DND-41 (cell line): ENCODE measurements at places on chromosomes 11 and 22.

- DNase-seq: no peak
- peaks cover 3% of the 10 kb centered on the region; the same call in 1 of the 2 replicates for H3K4me1 ChIP-seq
- no peak overlapping the region for H3K4me3 ChIP-seq
- no peak overlapping the region for H3K27ac ChIP-seq
- H3K27me3 ChIP-seq: no peaks in the 10 kb centered on the region
- H3K36me3 ChIP-seq: peaks cover 85% of the 10 kb centered on the region
Measured at GRCh38 chr22:50440544-50441249, 34.1 kb downstream of the SBF1 start.

DNA sequence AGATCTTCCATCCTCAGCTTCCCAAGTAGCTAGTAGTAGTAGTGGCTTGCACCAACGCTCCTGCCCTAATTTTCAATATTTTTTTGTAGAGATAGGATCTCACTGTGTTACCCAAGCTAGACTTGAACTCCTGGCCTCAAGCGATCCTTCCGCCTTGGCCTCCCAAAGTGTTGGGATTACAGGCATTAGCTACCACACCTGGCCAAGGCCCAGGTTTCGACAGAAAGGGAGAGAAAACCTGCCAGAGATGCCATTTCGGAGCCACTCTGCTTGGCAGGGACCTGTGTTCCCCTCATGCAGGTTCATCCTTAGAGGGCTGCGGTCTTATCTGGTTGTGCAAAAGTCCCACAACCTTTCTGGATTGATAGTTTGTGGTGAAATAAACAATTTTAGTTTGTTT is 41.4 kb downstream of the FAM83F start:
- H3K4me3 ChIP-seq: no peak overlapping the region
- H3K36me3 ChIP-seq: no peaks in the 10 kb centered on the region
- no peak overlapping the region for H3K27ac ChIP-seq
- no peaks in the 10 kb centered on the region for H3K27me3 ChIP-seq
- DNase-seq: no peak

DNA sequence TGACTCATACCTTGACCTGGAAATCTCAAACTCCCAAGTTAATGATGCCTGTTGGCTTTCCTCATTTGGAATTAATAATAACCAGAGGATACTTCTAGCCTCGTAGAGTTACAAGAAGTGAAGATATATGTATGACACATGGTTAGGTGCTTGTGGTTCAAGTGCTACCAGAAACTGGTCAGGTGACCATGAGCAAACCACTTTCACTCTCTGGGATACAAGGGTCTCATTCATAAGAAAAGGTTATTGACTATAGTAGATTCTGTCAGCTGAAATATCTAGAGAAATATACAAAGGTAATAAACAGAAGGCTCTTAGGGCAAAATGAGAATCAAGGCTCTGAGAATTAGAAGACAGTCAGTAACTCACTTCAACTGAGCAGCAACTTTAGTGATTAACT is 233.3 kb downstream of the KCNA4 start:
- H3K4me1 ChIP-seq: no peaks in the 10 kb centered on the region
- no peak overlapping the region for H3K4me3 ChIP-seq
- H3K36me3 ChIP-seq: no peaks in the 10 kb centered on the region
- H3K27me3 ChIP-seq: no peaks in the 10 kb centered on the region
- no peak overlapping the region for H3K27ac ChIP-seq

- H3K4me1 ChIP-seq: no peaks in the 10 kb centered on the region
- H3K36me3 ChIP-seq: peaks cover 29% of the 10 kb centered on the region
- DNase-seq: no peak
Measured at GRCh38 chr11:1748636-1749394, 1.6 kb downstream of the IFITM10 start.

- no peak overlapping the region for H3K27ac ChIP-seq
- H3K27me3 ChIP-seq: no peaks in the 10 kb centered on the region
- peaks cover 50% of the 10 kb centered on the region for H3K36me3 ChIP-seq
- no peak overlapping the region for H3K4me3 ChIP-seq
- DNase-seq: no peak
- no peaks in the 10 kb centered on the region for H3K4me1 ChIP-seq
Measured at GRCh38 chr11:17343907-17344306, 7.7 kb upstream of the NCR3LG1 start.

DNA sequence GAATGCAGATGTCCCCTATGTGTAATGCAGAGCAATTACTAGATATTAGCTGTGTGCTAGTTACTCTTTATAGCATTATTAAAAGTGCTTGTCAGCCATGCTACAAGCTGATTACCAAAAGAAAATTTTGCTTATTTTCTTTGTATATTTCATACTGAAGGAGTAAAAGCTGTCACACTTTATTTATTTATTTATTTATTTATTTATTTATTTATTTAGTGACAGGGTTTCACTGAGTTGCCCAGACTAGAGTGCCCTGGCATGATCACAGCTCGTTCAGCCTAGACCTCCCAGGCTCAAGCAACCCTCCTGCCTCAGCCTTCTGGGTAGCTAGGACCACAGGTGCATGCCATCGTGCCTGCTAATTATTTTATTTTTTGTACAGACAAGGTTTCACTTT is 4.3 kb upstream of the MTNR1B start:
- H3K4me1 ChIP-seq: no peaks in the 10 kb centered on the region
- H3K36me3 ChIP-seq: no peaks in the 10 kb centered on the region
- DNase-seq: no peak
- H3K27me3 ChIP-seq: no peaks in the 10 kb centered on the region
- no peak overlapping the region for H3K4me3 ChIP-seq

DNA sequence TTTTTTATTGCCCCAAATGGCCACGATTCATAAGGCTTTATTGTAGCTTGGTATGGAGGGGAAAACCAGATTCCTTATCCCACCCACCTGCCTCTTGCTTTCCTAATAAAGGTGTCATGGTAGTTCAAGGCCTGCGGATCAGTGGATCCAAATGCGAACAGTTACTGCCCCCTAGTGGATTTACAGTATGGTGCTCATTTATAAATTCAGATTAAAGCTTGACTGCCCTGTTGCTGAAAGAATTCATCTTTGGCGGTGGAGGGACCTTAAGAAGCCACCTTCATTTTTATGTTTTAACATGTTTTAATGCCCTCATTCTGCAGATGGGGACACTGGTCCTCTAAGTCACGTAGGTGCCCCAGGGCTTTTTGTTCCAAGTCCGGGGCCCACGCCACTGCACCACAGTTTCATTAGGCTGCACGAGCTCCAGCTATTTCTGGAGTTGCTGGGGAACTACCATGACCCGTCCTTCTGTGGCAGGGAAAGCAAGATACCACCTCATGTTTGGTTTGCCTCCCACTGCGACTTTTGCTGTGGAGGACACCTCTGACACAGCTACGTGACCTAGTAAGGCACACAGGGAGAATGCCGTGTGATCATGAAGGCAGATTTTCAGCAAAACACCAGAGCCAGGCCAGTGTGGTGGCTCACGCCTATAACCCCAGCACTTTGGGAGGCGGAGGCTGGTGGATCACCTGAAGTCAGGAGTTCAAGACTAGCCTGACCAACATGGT is 15.6 kb upstream of the INCENP start:
- no peaks in the 10 kb centered on the region for H3K36me3 ChIP-seq
- DNase-seq: peak; percentile 53
- H3K27me3 ChIP-seq: peaks cover 4% of the 10 kb centered on the region
- no peak overlapping the region for H3K4me3 ChIP-seq

- no peak overlapping the region for H3K4me3 ChIP-seq
- no peaks in the 10 kb centered on the region for H3K4me1 ChIP-seq
- H3K27ac ChIP-seq: no peak overlapping the region
- DNase-seq: no peak
- H3K36me3 ChIP-seq: no peaks in the 10 kb centered on the region
- peaks cover 3% of the 10 kb centered on the region for H3K27me3 ChIP-seq
Measured at GRCh38 chr11:5317292-5317691, 6.8 kb downstream of the OR51B2 start.

DNA sequence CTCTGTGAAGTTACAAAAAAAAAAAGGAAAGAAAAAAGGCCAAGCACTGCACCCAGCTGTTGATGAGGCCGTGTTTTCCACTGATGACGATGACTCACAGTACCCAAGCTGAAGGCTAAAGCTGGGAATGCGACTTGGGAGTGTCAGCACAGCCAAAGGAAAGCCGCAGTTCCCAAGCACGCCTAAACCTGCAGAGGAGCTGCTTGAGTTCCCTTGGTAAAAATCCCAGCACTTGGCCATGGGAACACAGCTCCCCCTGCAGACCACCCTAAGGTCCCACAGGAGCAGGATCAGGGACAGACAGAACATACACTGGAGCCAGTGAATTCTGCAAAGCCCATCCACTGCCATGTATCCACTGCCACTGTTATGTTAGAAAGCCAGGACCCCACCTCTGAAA is 39.9 kb downstream of the SERGEF start:
- no peaks in the 10 kb centered on the region for H3K4me1 ChIP-seq
- DNase-seq: peak; percentile 15
- H3K27me3 ChIP-seq: no peaks in the 10 kb centered on the region
- peaks cover 46% of the 10 kb centered on the region for H3K36me3 ChIP-seq

GRCh38 chr11:120612513-120613263 is 101.1 kb downstream of the GRIK4 start:
- H3K4me3 ChIP-seq: no peak overlapping the region
- peaks cover 8% of the 10 kb centered on the region for H3K27me3 ChIP-seq
- no peaks in the 10 kb centered on the region for H3K36me3 ChIP-seq
- H3K4me1 ChIP-seq: no peaks in the 10 kb centered on the region
- no peak for DNase-seq
- no peak overlapping the region for H3K27ac ChIP-seq

DNA sequence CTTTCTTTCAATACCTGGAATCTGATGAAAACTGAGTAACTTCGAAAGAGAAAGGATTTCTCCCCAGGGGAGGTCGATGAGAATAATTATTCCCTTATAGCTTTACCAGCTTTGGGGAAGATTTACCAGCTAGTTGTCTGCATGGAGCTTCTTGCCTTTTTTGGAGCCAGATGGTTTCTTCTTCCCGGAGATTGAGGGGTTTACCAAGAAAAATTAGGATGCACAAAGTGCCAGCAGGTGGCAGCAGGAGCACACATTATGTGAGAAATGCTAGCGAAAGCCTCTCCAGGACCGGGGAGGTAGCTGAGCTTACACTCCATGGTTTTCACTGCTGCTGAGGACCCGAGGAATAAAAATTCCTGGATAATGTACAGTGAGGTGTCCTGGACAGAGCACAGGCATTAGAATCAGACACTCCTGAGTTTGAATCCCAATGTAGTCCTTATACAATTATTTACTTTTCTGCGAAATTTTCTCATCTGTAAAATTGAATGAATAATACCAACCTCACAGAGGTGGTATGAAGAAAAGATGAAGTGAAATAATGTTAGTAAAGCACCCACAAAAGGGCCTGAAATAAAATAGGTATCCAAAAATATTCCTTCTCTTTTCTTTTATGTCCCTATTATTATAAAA is 46.0 kb upstream of the PARVA start:
- DNase-seq: peak; percentile 75
- no peak overlapping the region for H3K4me3 ChIP-seq
- H3K36me3 ChIP-seq: no peaks in the 10 kb centered on the region
- H3K27ac ChIP-seq: no peak overlapping the region
- H3K4me1 ChIP-seq: no peaks in the 10 kb centered on the region

GRCh38 chr11:11988099-11988651 is 20.3 kb downstream of the DKK3 start:
- H3K36me3 ChIP-seq: no peaks in the 10 kb centered on the region
- peaks cover 7% of the 10 kb centered on the region for H3K27me3 ChIP-seq
- no peak for DNase-seq
- H3K4me3 ChIP-seq: no peak overlapping the region
- no peaks in the 10 kb centered on the region for H3K4me1 ChIP-seq

GRCh38 chr11:3903207-3903896 is 47.9 kb downstream of the STIM1 start:
- H3K27ac ChIP-seq: peak overlapping the region; percentile 25; the same call in 1 of the 2 replicates
- DNase-seq: no peak
- no peaks in the 10 kb centered on the region for H3K36me3 ChIP-seq
- no peaks in the 10 kb centered on the region for H3K27me3 ChIP-seq
- peaks cover 42% of the 10 kb centered on the region for H3K4me1 ChIP-seq

- no peaks in the 10 kb centered on the region for H3K27me3 ChIP-seq
- DNase-seq: no peak
- H3K36me3 ChIP-seq: no peaks in the 10 kb centered on the region
Measured at GRCh38 chr11:69443968-69444364, 37.5 kb upstream of the LINC01488 start.

- DNase-seq: no peak
- no peaks in the 10 kb centered on the region for H3K27me3 ChIP-seq
- no peaks in the 10 kb centered on the region for H3K4me1 ChIP-seq
- no peak overlapping the region for H3K4me3 ChIP-seq
- H3K27ac ChIP-seq: no peak overlapping the region
- no peaks in the 10 kb centered on the region for H3K36me3 ChIP-seq
Measured at GRCh38 chr22:25327018-25327755, 107.7 kb downstream of the CRYBB2 start.
